ENCODE measurements at places on chromosomes 2 and 18. TPM values are rescaled to one million over a fixed set of nuclear protein-coding genes. Genes with fewer than 3 reads are reported as not detected.

ALPI gene
- not detected for total RNA-seq

REG1A gene
- total RNA-seq, result not detected

ERMN gene
- total RNA-seq, result 2.2 TPM

COL4A3 gene
- not detected for total RNA-seq

ZNF396 gene
- total RNA-seq, result 7.3 TPM

RAMP1 gene
- total RNA-seq, result not detected

IER3IP1 gene
- total RNA-seq, result 9.0 TPM

RGPD4 gene
- total RNA-seq, result 0.09 TPM

GREB1L gene
- total RNA-seq, result not detected

AAMP gene
- 66.3 TPM for total RNA-seq

ARHGEF4 gene
- 2.5 TPM for total RNA-seq

CHN1 gene
- 3.7 TPM for total RNA-seq

G6PC2 gene
- not detected for total RNA-seq

ID2 gene
- total RNA-seq, result 50.8 TPM

Measured in CD4-positive, alpha-beta memory T cell (primary cell).